CD4-positive, alpha-beta T cell treated with Interleukin-6 at 100 ng/mL for 8 hours (primary cell): ENCODE measurements at places on chromosomes 16 and 17.

GRCh38 chr17:17787568-17787967, 49.2 kb downstream of the SREBF1 start:
- DNase-seq, result no peak

GRCh38 chr17:50627782-50628601, 6.7 kb upstream of the ABCC3 start:
- no peak for DNase-seq

- no peak for DNase-seq
These were observed 8.1 kb downstream of the RPL19 start for GRCh38 chr17:39208136-39208535.

- DNase-seq, result no peak
These were observed 21.2 kb downstream of the ZPBP2 start for GRCh38 chr17:39889200-39889599.

- DNase-seq, result no peak
These were observed 76.4 kb downstream of the TOX3 start for GRCh38 chr16:52470585-52470984.
